ENCODE measurements at places on chromosomes 1 and 21.

DNA sequence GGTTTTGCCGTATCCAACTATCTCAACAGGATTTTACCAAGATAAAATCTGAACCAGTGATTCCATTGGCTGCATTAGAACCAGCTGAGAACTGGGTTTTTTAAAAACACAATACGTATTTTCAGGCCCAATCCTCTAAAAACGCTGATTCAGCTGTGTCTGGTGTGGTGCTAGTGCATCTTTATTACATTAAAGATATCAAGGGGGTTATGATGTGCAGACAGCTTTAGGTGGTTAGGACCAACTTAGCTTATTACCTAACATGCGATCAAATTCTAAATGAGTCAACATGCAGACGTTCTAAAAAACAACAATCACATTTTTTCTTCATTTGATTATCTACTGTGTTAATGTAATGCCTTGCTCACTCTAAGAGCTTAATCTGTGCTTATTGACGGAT is 32.0 kb upstream of the EXO1 start:
- DNase-seq: no peak

- no peak for DNase-seq
Measured at GRCh38 chr1:40310983-40311642, 6.0 kb downstream of the COL9A2 start.

GRCh38 chr1:232029315-232029714 is 402.7 kb downstream of the DISC1 start:
- DNase-seq: no peak

DNA sequence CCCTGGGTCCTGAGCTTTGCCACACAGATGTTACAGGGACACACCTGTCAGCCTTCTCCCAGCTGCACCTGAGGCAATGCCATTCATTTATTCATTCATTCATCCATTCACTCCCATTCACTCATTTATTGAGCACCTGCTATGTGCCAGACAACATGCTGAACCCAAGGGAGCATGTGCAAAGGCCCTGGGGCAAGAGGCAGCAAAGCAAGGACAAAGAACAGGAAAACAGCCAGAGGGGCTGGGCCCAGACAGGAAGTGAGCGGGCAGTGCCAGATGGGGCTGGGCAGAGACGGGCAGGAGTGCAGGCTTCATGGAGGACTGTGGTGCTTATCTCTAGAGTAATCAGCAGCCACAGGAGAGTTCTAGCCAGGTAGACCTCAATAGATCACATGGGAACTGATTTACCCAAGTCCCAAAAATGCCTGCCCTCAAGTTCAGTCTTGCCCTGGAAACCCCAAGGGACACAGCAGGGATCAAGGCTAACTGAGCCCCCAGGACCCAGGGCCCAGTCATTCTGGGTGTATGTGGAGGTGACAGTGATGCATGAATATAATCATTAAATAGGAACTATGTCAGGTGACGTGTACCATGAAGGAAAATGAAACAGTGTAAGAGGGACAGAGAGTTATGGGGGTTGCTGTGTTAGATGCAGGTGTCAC is 530.3 kb downstream of the MATN1 start:
- DNase-seq: no peak

- DNase-seq: no peak
Measured at GRCh38 chr1:247079141-247079874, 697 bp upstream of the ZNF670 start.

- DNase-seq: no peak
Measured at GRCh38 chr1:88141499-88142074, 542.5 kb upstream of the PKN2 start.

GRCh38 chr1:45679123-45679522 is 7.2 kb downstream of the GPBP1L1 start:
- no peak for DNase-seq

GRCh38 chr1:231793893-231794292 is 167.3 kb downstream of the DISC1 start:
- no peak for DNase-seq

- peak; percentile 14 for DNase-seq
Measured at GRCh38 chr1:192516776-192517297, 58.7 kb upstream of the RGS1 start.

GRCh38 chr1:193542690-193543089 is 356.3 kb upstream of the B3GALT2 start:
- DNase-seq: no peak

GRCh38 chr1:202967684-202968281 is 726 bp upstream of the CYB5R1 start:
- DNase-seq: no peak

GRCh38 chr1:226691247-226691646 is 47.8 kb downstream of the ITPKB start:
- no peak for DNase-seq

DNA sequence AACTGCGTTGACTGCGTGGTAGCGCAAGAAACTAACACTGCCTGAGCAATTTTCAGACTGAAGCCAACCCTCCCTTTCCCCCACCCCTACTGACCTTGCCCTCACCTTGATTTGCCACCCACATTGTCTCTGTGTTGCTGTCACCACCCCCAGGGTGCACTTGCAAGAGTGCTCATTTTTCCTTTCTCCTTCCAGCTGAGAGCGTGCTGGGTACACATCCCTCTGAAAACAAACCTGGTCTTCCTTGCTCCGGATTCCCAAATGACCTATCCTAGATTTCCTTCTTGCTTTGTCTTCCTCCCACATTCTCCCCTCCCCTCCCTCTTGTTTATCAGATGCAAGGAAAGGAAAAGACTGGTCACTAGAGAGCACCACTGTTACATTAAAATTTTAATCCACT is 24.2 kb downstream of the MPZ start:
- no peak for DNase-seq

DNA sequence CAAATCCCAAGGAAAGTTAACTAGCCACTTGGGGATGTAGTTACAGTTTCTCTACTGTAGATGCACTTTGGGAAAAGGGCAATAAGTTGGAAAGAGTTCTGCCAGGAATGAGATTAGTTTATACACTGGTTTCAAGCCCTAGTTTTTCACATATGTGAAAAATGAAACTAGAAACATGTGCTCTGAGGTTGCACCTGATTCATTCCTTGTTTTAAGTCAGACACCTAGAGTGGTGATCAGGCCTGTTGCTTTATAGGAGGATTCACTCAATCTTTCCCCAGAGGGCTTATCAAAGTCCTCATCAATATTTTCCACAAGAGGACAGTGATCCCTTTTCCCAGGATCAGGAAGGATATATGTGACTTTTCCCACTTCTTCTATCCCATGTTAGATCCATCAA is 515.9 kb upstream of the PKN2 start:
- no peak for DNase-seq

All from stimulated activated CD8-positive, alpha-beta memory T cell treated with anti-CD3 and anti-CD28 coated beads, Interleukin-4, amount 100 ng/mL, for 1 hour (primary cell).